Left lung (tissue), 14 donors: ENCODE measurements at places on chromosomes 4 and X. TPM values are rescaled to one million over a fixed set of nuclear protein-coding genes. Genes with fewer than 3 reads are reported as not detected.

GRCh38 chr4:181234951-181235680 lies 1008.1 kb upstream of the TENM3 start:
- H3K4me3 ChIP-seq, result no peak overlapping the region
- H3K4me1 ChIP-seq, result no peaks in the 10 kb centered on the region
- no peaks in the 10 kb centered on the region for H3K36me3 ChIP-seq
- no peak overlapping the region for H3K27ac ChIP-seq
- DNase-seq, result no peak

DNA sequence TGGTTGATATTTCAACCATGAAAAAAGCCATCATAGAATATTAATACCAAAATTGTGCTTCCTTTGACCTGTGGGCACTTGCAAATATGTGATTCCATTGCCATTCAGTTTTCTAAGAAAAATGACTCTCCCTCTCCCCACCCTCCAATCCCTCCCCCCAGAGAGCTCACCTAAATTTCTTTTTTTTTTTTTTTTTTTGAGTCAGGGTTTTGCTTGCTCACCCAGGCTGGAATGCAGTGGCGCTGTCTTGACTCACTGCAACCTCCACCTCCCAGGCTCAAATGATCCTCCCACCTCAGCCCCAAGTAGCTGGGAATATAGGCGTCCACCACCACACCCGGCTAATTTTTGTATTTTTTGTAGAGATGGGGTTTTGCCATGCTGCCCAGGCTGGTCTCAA lies 47.0 kb downstream of the SNX25 start:
- DNase-seq, result no peak
- no peaks in the 10 kb centered on the region for H3K36me3 ChIP-seq
- no peak overlapping the region for H3K27ac ChIP-seq
- peaks cover 28% of the 10 kb centered on the region for H3K4me1 ChIP-seq
- no peak overlapping the region for H3K4me3 ChIP-seq

- H3K27ac ChIP-seq, result no peak overlapping the region
- H3K4me1 ChIP-seq, result peaks cover 11% of the 10 kb centered on the region
- H3K27me3 ChIP-seq, result no peaks in the 10 kb centered on the region
- no peaks in the 10 kb centered on the region for H3K36me3 ChIP-seq
- no peak for DNase-seq
Observed at GRCh38 chr4:83025563-83025962, 9.4 kb upstream of the COPS4 start.

DNA sequence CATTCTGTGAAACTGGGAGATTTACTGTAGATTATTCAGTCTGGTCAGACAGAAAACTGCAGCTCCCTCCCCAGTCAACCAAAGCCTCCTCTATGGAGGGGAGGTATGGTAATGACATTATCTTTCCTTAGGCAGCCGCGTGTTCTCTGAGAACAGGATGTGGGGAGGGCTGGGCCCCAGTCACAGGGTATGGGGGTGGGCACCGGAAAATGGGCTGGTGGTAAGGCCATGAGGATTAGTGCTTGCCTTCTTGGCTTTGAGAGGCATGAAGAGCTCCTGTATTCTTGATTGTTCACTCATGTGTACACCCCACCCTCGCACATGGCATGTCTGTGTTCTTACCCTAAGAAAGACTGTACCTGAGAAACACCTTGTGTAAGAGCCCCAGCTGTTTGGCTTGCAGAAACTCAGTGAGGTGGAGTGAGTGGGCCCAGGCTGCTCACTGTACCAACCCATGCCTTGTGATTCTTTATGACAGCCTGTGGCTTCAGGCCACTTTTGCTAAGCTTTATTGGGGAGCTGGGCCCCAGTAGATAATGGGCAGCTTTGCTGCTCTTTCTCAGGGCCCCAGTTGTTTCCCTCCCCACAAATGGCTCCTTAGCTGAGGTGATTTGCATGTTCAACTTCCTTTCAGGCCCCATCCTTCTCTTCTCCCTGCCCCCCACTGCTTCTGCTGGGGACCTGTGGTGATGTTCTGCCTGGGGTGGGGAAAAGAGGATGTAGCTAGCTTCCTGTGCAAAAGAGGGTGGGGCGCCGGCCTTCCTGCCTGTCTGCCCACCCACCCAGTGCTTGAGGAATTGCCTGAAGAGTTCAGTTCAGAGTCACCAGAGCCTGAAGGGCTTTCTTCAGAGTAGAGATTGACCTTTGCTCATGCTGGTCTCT lies 30.7 kb downstream of the MSN start:
- H3K36me3 ChIP-seq, result no peaks in the 10 kb centered on the region
- H3K4me3 ChIP-seq, result no peak overlapping the region
- H3K27ac ChIP-seq, result peak overlapping the region; percentile 88
- H3K27me3 ChIP-seq, result no peaks in the 10 kb centered on the region

MYOZ2 gene
- 0.29 TPM for total RNA-seq

CXCL5 gene
- 35.0 TPM for total RNA-seq

MAGEB1 gene
- not detected for total RNA-seq

SYTL5 gene
- total RNA-seq, result 0.65 TPM
